OCI-M1 (cell line): ENCODE measurements at places on chromosomes 6 and 20.

- DNase-seq, result peak; percentile 48
Measured at GRCh38 chr6:150720774-150721233, 121.1 kb downstream of the PLEKHG1 start.

DNA sequence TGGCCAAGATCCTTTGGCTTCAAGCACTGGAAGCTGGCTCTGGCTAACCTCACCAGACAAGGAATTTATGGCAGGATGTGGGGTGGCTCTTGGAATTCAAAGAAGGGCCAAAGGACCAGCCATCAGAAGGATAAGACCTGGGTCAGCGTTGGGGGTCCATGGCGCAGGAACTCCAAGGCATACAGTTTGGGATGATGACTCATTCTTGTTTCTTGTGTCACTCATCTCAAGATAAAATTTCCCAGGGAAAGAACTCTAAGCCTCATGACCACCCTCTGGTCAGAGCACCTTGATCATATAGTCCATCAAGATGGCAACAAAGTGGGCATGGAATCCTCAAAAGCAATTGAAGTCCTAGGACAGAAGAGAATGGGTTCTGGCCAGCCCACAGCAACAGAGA, 4.8 kb downstream of the ZBTB9 start:
- no peak for DNase-seq

GRCh38 chr6:85236636-85237035, 213.2 kb upstream of the NT5E start:
- DNase-seq, result no peak

DNA sequence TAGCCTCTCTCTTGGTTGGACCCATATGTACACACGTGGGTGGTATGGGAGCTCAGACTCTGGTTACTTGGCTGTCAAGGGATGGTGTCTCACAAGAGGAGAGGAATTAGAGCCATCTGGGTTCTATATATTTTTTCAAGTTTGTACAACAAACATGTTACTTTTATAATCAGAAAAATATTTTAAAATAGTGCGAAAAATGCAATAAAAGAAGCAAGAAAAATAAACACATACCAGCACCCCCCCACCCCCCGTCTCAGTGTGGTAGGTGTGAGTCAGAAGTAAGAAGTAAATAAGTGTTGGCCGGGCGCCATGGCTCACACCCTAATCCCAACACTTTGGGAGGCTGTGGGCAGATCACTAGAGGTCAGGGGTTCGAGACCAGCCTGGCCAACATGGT, 2.1 kb upstream of the TIAM2 start:
- no peak for DNase-seq

DNA sequence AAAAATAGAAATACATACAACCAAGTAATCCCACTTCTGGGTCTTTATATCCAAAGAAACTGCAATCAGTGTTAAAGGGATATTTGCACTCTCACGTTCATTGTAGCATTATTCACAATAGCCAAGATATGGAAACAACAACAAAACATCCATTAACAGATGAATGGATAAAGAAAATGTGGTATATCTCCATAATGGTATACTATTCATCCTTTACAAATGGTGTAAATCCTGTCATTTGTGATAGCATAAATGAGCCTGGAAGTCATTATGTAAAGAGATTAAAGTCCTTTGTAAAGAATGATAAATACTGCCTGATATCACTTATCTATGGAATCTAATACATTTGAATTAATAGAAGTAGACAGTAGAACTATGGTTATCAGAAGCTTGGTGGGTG, 327.7 kb downstream of the UTRN start:
- DNase-seq, result no peak

- no peak for DNase-seq
Measured at GRCh38 chr6:1590580-1590979, 19.1 kb upstream of the FOXC1 start.

DNA sequence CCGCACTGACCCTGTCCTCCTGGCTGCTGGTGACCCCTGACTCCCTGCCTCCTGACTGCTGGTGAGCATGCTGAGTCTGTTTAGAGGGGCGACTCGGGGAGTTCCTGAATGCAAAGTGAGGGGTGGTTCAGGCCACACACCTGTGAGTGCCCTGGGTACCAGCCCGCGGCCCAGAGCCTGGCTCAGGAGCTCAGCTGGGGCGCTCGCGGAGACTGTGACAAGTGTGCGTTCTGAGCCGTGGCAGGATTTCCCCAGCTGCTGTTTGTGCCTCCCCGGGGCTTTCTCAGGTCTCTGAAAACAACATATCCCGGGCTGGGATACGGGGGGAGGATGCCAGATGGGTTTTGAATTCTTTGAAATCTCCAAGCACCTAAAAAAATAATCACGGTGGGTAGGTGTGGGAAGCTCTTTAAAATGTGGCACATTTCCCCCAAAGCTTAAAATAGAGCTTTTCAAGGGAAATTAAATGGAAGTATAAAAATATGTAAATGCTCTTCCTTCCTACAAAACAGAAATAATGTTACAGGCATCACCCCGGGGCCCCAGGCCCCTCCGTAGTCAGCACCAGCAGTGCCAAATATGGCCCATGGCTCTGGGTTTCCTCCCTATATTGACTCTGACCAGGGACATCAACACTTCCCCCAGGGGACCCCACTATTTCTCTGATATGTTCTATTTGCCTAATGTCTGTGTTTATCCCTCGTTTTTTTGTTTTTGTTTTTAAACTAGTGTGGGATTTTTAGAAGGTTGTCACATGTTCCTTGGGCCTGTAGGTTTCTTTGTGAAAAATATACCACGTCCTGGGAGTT, 49.9 kb upstream of the TAGAP start:
- DNase-seq, result no peak

DNA sequence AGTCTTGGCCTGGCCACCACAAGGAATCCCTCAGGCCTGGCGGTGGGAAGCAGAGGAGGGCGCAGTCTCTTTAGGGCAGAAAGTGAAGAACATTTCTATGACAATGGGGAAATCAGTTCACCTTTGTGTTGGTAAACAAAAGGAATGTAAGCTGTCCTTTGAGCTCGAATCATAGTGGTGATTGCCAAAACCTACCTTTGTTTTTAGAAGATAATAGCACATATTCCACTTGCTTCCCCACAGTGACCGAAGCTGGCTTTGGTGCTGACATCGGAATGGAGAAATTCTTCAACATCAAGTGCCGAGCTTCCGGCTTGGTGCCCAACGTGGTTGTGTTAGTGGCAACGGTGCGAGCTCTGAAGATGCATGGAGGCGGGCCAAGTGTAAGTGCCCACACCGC, 144.1 kb downstream of the MTHFD1L start:
- no peak for DNase-seq

GRCh38 chr20:37234254-37234581, 27.4 kb downstream of the GHRH start:
- no peak for DNase-seq

DNA sequence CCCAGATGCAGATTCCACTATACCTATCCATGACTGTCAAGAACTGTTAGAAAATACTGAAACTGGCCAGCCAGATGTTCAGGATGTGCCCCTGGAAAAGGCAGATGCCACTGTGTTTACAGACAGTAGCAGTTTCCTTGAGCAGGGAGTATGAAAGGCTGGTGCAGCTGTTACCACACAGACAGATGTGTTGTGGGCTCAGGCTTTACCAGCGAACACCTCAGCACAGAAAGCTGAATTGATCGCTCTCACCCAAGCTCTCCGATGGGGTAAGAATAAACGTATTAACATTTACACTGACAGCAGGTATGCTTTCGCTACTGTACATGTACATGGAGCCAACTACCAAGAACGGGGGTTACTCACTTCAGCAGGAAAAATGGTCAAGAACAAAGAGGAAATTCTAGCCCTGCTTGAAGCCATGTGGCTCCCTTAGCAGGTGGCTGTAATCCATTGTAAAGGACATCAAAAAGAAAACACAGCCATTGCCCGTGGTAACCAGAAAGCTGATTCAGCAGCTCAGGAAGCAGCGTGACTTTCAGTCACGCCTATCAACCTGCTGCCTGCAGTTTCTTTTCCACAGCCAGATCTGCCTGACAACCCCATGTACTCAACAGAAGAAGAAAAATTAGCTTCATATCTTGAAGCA, 459.7 kb upstream of the HTR1E start:
- DNase-seq, result no peak

- DNase-seq, result no peak
Measured at GRCh38 chr6:24996269-24996836, 60.6 kb upstream of the RIPOR2 start.

DNA sequence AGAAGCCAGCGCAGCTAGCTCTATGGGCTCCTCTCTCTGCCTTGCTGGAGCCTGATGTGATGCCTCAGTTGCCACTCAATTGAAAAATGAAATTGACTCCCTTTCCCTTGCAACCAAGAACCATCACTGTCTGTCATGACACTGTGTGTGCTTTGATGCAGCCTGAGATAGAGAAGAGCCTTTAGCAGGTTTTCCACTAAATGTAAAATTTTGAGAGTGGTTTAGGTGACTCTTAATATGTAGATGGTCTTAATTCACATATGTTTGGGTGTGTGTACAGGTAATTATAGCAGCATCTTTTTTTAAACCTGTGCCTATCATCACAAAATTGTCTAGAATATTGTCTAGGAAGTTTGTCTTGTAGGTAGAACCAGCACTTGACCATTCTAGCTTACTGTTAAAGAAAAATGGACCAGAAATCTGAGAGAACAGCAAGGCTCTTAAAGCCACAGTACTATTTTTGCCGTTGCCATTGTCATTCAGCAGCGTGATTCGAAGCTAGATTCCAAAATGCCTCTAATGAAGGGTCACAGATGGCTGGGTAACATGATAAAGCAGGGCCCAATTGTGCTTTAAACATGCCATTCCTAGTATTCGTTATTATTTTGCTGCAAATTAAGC, 1.3 kb downstream of the ARFGEF3 start:
- no peak for DNase-seq

DNA sequence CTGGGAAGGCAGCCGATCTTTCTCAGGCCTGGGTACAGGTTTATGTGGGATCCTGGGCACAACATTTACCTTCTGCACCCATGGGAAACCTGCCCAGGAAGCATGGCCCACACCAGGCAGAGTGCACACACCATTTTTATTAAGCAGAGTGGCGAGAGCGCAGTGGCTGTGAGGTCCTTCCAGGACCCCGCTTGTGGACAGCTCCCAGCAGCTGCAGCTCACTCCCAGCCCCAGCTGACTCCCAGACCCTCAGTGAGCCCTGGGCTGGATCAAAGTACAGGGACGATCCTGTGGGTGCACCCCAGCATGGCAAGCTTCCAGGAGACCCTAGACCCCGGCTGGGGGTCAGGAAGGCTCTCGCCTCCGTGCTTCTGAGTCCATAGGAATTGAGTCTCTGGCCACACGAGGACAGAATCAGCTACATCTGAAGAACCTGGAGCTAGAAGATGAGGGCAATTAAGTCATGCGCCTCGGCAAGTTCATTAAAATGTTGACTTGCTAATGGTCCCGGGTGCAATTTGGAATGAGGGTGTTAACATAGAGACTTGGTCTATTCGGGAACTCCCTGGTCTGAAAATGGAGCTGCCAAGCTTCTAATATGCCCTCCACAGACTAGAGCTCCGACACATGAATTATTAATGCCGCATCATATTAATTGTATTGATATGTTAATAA, 65.4 kb upstream of the SLCO4A1 start:
- no peak for DNase-seq
